ENCODE measurements at places on chromosomes 7 and 10.

DNA sequence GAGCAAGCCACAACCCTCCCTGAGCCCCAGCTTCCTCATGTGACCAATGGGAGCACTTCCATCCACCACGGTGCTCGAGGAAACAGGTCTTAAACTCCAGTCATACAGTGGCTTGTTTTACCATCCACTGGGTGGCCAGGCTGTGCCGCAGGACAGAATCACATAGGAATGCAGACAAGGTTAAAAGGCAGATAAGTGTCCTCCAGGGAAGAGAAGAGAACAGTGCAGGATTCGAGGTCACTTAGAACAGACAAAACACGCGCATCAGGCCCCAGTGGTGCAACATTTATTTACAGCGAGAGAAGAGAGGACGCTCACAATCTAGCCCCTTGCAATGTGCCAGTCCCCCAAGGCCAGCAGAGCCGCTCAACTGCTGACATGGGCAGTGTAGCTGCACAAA, 92.8 kb downstream of the TMEM130 start:
- no peak for DNase-seq

DNA sequence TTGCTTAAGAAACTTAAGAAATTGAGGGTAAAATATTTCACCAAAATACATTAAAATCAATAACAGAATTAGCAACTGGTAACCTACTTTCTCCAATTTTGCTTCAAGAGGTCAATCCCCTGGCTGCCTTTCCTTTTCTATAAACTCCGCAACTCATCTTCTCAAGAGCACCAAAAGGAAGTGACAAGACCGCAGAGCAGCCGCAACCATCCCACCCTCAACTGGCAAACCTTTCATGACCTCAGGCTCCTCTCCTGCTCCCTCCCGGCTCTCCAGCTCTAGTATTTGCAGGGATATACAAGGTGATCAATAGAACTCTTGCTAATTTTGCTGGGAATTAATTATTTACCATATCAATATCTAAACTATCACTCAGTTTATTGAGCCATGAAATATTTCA, 88.9 kb downstream of the ATE1 start:
- DNase-seq, result no peak

GRCh38 chr7:159125104-159125954, 19.3 kb downstream of the VIPR2 start:
- no peak for DNase-seq

- no peak for DNase-seq
These were observed 157.2 kb upstream of the SLC25A13 start for GRCh38 chr7:96479015-96479645.

- DNase-seq, result no peak
These were observed at the start of gene CFAP46 for GRCh38 chr10:132942101-132943057. Gene CFAP46 (minus strand): TSS chr10:132942570. CDS start chr10:132942484, 86 bp downstream.

Measured in stimulated activated CD8-positive, alpha-beta memory T cell treated with anti-CD3 and anti-CD28 coated beads, Interleukin-4, amount 100 ng/mL, for 24 hours (primary cell).